ENCODE measurements at places on chromosomes 13 and 19.
A peak's percentile ranks its signal among the peaks of the same experiment; 100 is the strongest.

DNA sequence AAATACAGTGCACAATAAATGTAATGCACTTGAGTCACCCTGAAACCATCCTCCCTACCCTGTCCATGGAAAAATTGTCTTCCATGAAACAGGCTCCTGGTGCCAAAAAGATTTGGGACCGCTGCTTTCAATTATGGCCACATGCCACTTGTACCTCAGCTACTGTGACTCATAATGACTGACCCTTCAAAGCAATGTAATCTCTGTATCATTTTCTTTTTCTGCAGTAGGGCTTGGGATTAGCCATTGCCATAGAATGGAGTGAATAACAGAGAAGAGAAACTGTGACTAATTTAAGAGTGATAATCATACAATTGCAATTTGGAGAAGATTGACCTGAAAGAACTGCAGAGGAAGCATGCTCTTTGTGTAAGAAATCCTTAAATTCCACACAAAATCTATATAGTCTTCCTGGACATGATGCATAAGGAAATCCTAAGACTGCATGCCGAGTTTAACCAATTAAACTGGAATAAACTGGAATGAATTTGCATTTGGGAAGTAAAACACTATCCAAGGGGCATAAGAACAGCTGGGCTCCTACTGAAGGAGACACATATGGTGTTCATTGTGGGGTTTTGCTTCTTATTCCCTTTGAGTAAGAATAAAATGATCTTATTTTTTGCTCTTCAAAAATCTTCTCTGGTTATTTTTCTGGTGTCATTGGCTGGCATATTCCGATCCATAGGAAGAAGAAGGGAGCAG is 59.5 kb upstream of the SLC7A1 start:
- no peak for DNase-seq

DNA sequence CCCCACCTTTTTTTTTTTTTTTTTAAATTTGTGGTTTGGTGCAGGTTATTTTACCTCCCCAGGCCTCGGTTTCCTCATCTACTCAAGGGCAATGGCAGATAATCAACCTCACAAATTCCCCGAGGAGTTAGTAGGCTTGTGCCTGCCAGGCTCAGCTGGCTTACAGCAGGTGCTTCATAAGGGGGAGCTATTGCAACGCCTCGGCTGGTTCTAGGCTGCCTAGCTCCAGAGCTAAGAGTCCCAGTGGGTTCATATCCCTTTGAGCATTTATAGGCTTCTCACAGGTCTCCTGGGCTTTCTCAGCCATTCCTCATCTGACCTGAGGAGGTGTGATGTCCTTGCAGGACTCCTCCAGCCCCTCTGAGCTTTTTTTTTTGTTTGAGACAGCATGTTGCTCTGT is 10.6 kb downstream of the BCKDHA start:
- DNase-seq = no peak

DNA sequence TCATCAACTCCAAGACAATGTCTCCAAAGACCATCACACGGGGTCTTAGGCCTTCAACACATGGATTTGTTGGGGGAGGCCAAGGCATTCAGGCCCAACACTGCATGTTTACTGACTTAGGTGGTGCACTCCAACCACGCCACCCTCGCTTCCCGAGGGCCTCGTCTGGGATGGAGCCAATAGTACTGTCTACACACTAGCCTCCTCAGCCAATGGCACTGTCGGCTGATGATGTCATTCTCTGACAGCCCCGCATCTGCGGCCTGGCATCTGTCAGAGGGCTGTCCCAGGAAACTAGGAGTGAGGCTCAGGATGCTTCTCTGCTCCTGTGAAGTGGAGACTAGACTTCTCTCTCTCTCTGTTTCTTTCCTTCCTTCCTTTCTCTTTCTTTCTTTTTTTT is 96.6 kb downstream of the TEX26 start:
- no peak for DNase-seq

DNA sequence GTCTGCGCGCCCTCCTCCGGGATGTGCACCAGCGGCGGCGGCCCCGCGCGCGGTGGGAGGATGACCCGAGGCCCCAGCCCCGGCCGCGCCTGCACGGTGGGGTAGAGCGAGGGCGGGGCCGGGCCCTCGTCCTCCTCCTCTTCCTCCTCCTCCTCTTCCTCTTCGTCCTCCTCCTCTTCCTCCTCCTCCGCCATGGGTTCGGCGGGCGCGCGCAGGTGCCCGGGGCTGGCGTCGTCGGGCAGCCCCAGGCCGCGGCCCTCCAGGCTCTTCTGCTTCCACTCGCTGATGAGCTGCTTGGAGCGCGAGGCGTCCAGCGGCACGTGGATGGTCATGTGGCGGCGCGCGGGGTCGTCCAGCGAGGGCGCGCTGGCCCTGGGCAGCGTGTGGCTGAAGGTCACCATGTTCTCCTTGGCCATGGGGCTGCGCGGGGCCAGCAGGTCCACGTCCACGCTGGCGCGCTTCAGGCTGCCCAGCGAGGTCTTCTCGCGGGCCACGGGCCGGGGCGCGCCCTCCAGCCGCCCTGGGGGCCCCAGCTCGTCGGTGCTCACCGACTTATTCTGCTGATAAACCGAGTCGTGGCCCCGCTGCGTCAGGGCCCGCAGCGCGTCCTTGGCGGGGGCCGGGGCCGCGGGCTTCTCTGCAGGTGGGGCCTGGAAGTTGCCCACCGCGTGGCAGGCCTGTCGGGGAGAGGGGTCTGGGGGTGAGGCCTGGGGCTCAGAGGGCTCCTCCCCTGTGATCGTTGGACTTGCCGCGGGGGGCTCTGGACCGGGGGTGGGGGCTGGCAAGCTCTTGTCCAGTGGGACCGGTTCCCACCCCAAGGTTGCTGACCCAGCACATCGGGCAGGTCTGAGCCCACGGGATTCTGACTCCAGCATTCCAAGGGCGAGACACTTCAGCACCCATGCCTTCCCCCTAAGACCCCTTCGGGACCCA is 8.3 kb downstream of the PLPPR3 start:
- DNase-seq = no peak

DNA sequence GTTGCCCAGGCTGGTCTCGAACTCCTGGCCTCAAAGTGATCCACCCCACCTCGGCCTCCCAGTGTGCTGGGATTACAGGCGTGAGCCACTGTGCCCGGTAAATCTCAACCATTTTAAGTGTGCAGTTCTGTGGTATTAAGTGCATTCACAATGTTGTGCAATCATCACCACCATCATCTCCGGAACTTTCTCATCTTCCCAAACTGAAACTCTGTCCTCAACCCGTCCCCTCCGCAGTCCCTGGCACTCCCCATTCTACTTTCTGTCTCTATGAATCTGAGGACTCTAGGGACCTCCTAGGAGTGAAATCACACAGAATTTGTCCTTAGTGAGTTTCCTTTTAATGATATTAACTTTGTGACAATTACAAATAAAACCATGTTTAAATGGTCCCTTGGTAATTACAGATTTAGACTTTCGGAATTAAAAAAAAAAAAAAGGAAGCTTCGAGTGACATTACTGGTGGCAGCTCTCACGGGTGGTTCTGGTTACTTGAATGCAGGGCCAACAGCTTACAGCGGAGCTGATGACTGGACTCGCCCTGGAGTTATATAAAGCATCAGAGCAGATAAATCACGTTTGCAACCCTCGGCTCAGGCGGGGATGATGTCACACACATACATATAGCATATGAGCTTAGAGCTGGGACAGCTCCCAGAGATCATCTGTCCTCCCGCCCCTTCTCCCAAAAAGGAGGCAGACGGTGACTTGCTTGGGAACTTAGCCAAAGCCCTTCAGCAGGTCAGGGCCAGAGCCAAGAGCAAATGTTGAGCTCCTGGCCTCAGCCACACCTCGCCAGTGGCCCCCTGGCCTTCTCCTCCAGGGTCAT is 89.8 kb downstream of the ZNF557 start:
- no peak for DNase-seq

- DNase-seq = no peak
Observed at GRCh38 chr19:38946229-38947010, 15.7 kb downstream of the MRPS12 start.

DNA sequence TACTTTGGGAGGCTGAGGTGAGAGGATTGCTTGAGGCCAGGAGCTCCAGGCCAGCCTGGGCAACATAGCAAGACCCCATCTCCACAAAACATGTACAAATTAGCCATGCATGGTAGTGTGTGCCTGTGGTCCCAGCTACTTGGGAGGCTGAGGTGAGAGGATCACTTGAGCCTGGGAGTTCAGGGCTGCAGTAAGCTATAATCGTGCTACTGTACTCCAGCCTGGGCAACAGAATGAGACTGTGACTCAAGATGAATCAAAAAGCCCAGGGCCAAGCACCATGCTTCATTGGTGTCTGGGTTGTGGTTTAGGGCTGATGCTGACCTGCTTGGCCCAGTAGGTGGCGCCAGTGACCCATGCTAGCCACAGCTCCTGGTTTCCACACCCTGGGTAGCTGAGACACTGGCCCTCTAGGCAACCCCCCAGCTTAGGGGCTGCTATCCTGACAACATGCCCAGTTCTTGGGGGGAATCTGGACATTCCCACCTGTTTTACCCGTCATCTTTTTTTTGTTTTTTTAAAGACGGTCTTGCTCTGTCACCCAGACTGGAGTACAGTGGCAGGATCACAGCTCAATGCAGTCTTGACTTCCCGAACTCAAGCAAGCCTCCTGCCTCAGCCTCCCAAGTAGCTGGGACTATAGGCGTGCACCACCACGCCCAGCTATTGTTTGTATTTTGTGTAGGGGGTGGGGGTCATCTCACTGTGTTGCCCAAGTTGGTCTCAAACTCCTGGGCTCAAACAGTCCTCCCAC is 5.5 kb downstream of the CCDC124 start:
- DNase-seq = peak; percentile 79

DNA sequence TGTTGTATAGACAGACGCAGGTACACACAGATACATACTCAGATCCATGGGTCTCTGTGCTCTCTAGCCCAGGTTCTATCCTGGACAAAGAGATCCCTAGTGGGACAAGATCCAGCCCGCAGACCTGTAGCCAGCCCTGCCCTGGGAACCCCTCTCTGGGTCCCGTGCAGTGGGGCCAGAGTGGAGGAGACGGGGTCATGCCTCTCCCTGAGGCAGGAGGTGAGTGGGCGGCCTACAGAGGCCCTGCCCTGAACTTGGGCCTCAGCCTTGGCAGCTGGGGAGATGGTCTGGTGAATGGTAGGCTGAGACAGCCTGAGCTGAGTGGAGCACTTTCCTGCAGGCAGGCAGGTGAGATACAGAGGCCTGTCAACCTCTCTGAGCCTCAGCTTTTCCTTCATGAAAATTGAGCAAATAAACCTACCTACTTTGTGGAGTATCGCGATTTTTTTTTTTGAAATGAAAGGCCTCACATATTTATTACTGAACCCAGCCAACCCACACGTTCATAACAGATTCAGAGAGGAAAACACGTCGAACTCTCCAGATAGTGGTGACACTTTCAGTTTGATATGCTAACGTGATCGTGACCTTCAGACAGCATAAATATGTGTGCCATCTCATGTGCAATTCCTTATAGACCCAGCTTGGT is 3.4 kb upstream of the JUND start:
- peak; percentile 52 for DNase-seq

DNA sequence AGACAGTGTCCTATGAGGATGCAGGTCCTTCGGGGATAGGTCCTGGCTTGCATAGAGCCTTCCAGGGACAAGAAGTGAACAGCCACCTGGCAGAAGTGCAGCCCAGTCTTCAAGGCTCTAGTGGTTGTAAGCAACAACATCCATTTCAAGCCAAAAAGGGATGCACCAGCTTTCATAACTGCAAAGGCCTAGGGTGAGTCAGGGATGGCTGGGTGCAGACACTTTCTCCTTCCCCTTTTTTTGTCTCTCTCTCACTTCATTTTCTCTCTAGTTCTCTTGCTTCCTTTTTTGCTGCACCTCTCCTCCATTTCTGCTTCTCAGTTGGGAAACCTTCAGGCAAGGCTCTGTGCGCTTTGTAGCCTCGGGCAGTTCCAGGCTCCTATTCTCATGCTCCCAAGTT is 196.2 kb upstream of the ZNF536 start:
- no peak for DNase-seq

GRCh38 chr13:39037410-39037879 is 444 bp downstream of the PROSER1 start:
- peak; percentile 11 for DNase-seq

DNA sequence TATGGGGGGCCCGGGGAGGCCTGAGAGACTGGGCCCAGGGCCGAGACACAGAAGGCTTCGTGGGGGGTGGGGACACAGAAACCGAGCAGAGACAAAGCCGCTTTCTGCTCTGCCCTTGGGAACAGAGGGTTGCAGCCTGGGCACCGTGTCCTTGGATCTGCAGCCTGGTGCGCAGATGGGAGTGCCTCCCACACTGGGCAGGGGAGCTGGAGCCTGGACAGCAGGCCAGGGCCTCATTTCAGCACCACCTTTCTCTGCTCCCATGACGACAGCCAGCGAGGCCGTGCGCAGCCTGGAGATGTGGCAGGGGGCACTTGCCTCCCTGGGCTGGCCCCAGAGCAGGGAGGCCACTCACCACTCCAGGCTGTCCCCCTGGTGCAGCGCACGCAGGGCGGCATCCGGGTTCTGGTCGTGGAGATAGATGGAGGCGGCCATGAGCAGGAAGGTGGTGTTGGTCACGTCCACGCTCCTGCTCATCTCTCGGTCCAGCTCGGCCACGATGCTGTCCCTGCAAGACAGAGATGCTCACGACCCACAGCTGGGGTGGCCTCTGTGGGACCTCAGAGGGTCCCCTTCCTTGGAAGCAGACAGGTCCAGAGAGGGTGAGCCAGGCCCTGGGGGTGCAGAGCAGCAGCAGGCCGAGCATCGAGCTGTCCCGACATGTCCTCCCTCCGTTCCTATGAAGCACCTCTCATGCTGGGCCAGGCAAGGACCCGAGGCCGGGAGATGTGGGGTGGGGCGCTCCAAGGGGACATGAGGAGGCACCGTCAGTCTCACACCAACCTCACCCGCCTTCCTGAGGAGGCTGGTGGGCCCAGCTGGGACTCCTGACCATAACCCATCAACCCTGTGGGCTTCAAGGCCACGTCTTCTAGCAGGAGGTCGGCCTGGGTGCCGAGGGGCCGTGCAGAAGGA is 10.9 kb upstream of the CERS1 start:
- no peak for DNase-seq

GRCh38 chr19:12698138-12698537 is 1.7 kb upstream of the FBXW9 start:
- no peak for DNase-seq

DNA sequence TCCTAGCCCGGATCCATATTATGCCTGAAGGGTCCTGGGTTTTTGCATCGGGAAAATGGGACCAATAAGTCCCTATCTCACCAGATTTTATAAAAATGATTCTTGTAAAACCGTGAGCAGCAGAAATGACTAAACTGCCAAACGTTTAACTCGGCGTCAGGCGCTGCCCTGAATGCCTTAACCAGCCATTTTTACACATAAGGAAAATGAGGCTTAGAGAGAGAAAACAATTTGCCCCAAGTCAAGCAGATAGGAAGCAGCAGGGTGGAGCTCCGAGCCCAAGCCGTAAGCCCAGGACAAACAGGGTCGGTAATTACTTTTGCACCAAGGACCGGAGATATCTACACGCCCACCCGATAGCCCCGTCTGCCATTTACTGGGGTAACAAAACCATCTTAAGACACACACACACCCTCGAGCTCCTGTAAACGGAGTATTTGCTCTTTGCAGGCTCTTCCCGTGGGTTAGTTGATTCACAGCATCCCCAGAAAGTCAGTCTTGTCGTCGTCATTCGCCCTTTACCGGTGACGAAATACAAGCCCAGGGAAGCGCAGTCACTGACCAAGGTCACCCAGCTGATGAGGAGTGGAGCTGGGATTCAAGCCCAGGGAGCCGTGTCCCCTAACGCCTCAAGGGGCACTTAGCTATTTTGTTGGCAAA is 16.0 kb upstream of the MRI1 start:
- no peak for DNase-seq
